ENCODE measurements at places on chromosomes 2 and 18.

- DNase-seq = no peak
Measured at GRCh38 chr2:126846241-126846640, 52.4 kb upstream of the TEX51 start.

- DNase-seq = no peak
Measured at GRCh38 chr2:74858281-74858680, 24.4 kb downstream of the HK2 start.

GRCh38 chr2:145846982-145847381 is 1327.1 kb upstream of the ZEB2 start:
- no peak for DNase-seq

GRCh38 chr2:185700883-185701282 is 37.7 kb upstream of the FSIP2 start:
- no peak for DNase-seq

DNA sequence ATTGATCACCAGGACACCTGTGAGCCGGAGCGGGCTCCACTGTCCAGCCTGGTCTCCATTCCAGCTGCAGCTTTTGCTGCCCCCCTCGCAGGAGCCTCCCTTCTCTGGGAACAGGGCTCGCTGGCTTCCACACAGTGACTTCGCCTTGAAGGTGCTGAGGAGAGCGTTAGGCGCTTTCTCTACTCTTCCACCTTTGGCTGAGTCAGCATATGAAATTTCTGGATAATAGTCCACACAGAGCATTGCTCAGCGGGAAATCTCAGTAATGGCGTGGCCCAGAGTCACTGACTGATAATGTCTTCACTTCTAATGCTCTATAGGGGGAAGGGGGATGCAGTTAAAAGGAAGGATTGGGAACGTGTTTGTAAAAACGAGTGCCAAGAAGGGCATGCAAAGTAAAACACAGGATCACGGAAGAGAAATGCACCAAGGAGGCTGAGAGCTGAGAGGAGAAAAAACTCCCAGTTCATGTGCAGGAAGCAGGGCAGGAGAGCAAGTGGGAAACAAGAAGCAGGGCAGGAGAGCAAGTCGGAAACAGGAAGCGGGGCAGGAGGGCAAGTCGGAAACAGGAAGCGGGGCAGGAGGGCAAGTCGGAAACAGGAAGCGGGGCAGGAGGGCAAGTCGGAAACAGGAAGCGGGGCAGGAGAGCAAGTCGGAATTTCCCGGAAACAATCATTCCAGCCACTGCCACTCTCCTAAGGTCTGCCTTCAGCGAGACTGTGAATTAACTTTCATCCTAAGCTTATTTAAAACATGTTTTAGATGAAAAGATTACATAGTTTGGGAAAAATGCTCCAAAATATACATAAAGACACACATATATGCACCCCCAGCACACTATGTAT is 77.7 kb downstream of the MYT1L start:
- DNase-seq = no peak
